HCT116 (cell line): ENCODE measurements at places on chromosomes 3 and 15.

- DNase-seq: no peak
Observed at GRCh38 chr3:138937690-138938055, 9.3 kb downstream of the FOXL2 start.

DNA sequence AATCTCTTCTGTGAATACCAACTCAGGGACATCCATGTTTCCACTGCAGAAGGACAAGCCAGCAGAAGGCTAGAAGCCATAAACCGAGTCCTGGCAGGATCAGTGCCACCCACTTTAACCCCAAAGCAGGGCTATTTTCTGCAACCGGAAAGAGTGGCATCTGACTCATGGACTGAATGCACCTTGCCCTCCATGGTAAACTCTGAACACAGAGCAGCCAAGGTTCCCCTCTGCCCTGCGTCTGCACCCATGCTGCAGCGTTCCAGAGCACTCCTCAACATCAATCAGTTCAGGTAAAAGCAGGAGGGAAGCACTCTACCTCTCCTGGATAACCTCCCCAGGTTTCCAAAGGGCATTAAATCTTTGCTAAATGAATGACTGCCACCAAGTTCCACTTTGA is 801 bp upstream of the NGRN start:
- no peak for DNase-seq

- DNase-seq: no peak
Observed at GRCh38 chr3:53255423-53255774, 423 bp downstream of the TKT start.

GRCh38 chr3:48156163-48156562 is 32.1 kb downstream of the CDC25A start:
- DNase-seq: no peak

DNA sequence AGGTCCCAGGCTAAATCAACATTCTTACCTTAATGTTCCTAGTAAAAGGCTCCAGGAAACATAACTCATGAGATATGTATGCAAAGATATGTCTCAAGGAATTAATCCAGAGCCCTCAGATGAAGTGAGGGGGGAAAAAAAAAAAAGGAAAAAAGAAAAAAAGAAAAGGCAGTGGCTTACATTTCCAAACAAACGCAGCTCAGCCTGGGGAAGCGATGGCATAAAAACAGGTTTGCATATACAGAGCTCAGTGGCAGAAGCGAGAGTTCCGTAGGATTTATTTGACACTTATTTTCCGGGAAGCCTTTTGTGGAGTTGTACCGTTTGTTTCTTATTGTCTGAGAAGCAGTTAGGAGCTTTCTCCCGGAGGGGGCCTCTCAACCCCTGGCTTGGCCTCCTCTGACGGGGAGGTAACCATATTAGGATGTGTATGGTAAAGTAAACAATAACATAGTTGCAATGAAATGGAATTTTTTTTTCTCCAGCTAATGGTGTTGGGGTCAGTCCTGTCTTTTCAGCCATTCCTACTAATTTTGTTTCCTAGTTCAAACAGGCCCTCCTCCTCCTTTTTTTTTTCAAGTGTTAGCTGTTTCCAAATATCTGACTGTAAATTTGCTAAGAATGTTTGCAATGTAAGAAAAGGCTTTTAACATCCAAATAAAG is 338.6 kb downstream of the FOXP1 start:
- DNase-seq: no peak

- no peak for DNase-seq
Observed at GRCh38 chr15:80015156-80015555, 44.2 kb upstream of the BCL2A1 start.

DNA sequence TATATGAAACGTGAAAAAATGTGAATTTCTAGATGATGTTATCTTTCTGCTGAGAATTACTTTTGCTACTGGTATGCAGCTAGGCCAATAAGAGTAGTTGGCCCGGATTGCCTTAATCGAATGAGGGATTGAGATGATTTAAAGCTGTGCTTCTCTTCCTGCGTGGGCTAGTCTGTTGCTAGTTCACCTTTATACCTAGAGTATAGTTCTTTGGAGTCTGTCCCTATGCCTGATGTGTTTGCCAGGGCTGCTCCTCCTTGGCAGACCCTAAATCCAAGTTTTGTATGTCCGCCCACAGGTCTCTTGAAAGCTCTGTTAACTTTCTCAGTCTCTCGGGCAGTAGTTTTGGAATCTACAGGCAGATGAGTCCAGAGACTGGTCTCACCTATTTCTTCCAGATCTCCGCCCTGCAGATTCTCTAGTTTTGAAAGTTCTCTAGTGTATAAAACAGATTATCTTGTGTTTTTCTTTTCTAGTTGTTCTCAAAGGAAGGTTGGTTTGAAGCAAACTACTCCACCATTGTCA is 64.9 kb downstream of the MEF2A start:
- DNase-seq: no peak

- no peak for DNase-seq
Observed at GRCh38 chr3:32856355-32856889, 38.6 kb downstream of the TRIM71 start.

- no peak for DNase-seq
Observed at GRCh38 chr3:41041462-41041861, 157.8 kb upstream of the CTNNB1 start.

DNA sequence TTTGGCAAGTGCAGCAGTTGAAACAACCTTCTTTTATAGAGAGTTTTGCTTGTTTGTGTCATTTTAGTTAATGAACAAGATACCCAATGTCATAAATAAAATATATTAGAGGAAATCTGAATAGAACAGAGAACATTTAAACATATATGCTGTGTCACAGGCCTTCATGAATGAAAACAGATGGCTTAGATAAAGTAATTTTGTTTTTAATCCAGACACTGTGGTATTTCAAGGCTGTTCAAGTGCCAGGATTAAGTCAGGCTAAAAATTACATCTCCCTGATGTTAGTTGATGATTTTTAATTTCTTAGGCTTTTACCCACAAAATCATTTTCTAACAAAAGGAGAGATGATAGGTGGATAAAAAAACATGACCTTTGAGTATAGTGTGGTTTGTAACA is 4.9 kb upstream of the ACKR4 start:
- no peak for DNase-seq

GRCh38 chr15:56725386-56725785 is 7.9 kb downstream of the ZNF280D start:
- no peak for DNase-seq

- no peak for DNase-seq
Observed at GRCh38 chr15:100786901-100787566, 92.6 kb upstream of the ALDH1A3 start.

DNA sequence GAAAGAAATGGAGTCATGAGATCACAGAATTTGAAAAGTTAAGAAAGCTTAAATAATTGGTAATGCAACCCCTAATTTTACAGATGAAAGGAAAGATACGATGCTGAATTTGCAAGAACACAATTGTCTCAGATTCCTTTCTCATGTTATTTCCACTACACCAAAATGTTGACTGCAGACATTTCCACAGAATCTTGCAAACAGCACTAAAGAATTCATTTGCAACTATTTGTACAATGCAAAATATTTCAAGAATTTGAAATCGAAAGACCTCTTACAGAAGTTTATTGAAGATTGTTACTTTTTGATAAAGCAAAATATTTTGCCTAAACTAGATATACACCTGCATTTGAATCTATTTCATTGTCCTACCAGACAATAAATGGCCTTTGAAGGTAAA is 194.1 kb upstream of the KCNMB2 start:
- no peak for DNase-seq

- no peak for DNase-seq
Observed at GRCh38 chr15:57376696-57377477, 582 bp downstream of the CGNL1 start.

GRCh38 chr3:76652524-76652923 is 387.4 kb upstream of the ROBO2 start:
- no peak for DNase-seq

DNA sequence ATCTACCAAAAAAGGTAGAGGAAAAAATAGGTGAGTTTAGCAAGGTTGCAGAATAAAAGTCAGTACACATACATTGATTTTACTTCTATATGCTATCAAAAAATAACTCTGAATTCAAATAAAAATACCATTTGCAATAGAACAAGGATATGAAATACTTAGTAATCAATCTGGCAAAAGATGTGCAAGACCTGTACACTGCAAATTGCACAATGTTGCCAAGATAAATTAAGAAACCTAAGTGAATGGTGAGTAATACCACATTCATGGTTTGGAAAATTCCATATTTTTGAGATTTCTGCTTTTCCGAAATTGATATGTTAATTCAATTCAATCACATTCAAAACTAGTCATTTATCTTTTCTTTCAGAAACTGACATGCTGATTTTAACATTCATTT is 464.8 kb downstream of the EPHA3 start:
- DNase-seq: no peak

GRCh38 chr3:133469140-133469731 is 69.4 kb downstream of the BFSP2 start:
- DNase-seq: no peak

DNA sequence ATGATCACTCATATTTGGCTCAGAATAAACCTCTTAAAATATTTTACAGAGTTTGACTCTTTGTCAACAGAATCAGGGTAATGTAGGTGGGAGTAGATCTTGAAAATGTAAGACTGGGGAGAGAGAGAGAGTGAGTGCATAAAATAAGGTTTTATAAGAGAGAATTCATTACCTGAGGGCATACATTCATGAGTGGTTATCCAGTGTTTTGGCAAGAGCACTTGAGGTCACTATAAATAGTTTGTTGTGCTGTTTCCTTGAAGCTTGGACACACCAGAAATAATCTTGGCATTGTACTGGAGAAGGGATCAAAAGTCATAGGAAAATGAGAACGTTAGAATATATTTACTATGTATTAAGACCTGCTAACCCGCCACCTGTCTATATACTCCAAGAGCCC is 33.4 kb downstream of the SLC28A2 start:
- DNase-seq: no peak

GRCh38 chr3:17901893-17902292 is 159.5 kb upstream of the TBC1D5 start:
- DNase-seq: no peak

DNA sequence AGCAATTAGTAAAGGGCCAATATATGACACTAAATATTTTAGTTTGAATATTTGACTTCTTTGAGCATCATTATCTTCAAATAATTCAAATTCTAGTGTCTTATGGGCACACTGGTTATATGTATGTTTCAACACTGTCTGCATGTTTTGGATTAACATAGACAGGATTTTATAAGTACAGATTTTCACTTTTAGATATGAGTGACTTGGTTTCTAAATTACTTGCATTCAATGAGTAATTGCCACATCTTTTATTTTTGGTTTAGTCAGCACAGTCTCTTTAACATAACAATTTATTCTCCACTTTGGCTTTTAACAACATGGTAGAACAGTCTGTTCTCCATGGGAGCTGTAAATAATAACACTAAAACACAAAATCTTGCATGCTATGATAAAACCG is 674.8 kb downstream of the TBL1XR1 start:
- no peak for DNase-seq

DNA sequence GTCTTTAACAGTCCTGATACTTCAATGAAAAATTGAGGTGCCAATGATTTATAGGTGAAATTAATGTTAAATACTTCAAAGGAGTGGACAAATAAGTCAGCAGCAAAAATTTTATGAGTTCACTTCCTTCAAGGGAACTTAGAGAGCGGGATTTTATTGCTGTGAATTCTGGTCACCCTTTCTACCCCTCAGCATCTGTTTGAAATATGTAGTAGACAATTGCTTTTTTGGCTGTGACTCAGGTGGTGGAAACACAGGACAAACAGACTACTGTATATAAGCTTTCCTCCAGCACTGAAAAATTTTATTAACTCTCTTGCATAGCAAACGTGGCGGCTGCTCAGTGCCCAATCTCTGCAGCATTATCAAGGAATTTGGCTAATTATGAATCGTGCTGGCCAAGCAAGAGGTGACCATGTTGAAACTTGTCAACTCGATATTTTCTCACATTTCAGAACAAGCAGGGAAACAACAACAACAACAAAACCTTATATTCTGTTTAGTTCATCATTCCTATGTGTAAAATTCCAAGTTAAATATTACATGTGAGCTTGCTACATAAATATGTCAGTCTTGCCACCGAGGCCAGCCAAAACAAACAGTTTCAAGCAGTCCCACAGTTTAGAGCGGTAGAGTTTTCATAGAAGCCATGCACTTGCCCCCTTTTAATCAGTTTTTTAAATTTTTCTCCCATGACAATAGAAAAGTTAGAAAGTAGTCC is 420.2 kb downstream of the FOXP1 start:
- DNase-seq: no peak

- no peak for DNase-seq
Observed at GRCh38 chr3:101680466-101680865, 3.5 kb upstream of the ZBTB11 start.

GRCh38 chr3:143605233-143605950 is 242.9 kb downstream of the SLC9A9 start:
- DNase-seq: no peak

DNA sequence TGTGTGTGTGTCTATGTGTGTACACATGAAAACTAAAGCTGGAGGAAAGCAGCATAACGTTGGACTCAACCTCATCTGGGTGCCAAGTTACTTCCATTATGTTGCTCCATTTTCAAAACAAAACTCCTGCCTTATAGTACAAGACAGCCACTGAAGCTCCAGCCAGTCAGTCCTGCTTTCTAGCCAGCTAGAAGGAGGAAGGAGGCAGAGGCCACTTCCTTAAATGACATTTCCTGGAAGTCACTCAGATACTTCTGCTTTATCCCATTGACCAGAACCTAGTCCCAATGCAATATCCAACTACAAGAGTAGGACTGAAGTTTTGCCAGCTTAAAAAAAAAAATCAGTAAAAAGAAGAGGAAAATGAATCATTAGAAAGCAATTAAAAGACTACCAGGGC is 31.7 kb downstream of the CADPS start:
- DNase-seq: no peak

GRCh38 chr3:55675478-55675877 is 188.4 kb upstream of the WNT5A start:
- no peak for DNase-seq

DNA sequence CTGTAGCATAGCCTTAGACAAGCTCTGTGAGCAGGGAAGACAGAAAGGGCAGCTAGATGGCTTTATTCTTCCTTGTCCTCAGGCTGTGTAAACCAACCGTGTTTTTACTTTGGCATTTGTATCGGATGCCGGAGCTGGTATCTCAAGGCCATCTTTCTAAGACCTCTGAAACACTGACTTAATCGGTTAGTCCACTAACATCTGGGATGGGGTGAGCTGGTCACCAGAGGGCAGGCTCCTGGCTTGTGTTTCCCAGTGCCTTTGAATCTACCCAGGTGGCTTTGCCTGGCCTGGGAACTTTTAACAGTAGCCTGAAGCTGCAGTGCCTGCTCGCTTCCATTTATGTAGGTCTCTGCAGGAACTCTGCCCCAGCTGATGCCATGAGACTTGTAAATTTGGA is 252.7 kb downstream of the NR1D2 start:
- DNase-seq: no peak

- no peak for DNase-seq
Observed at GRCh38 chr3:194990454-194991337, 280.3 kb downstream of the XXYLT1 start.
